ENCODE measurements at places on chromosomes 3 and 15. TPM values are rescaled to one million over a fixed set of nuclear protein-coding genes. Genes with fewer than 3 reads are reported as not detected.

The MYZAP gene
- total RNA-seq, result 0.65 TPM

The GP9 gene
- total RNA-seq, result not detected

The OR5K2 gene
- not detected for total RNA-seq

The CPN2 gene
- not detected for total RNA-seq

The ZNF501 gene
- 9.5 TPM for total RNA-seq

The WNT7A gene
- not detected for total RNA-seq

The C3orf20 gene
- total RNA-seq, result 0.13 TPM

The INSYN1 gene
- 4.3 TPM for total RNA-seq

The SCAMP5 gene
- total RNA-seq, result 6.3 TPM

The PRSS50 gene
- under 0.01 TPM for total RNA-seq

The FSIP1 gene
- total RNA-seq, result 6.2 TPM

The SUCNR1 gene
- under 0.01 TPM for total RNA-seq

The ARL6IP5 gene
- total RNA-seq, result 217 TPM

The TLR9 gene
- 0.13 TPM for total RNA-seq

The PEX5L gene
- 0.13 TPM for total RNA-seq

The CKMT1B gene
- total RNA-seq, result not detected

The ZKSCAN7 gene
- total RNA-seq, result 9.0 TPM

The CAMP gene
- total RNA-seq, result not detected

The PLSCR5 gene
- total RNA-seq, result not detected

The FSTL1 gene
- total RNA-seq, result 2,986 TPM

The STAB1 gene
- total RNA-seq, result 4.5 TPM

The ABHD10 gene
- total RNA-seq, result 34.5 TPM

The CYFIP1 gene
- total RNA-seq, result 83.1 TPM

The PPP1R14D gene
- not detected for total RNA-seq

The SUSD5 gene
- 31.5 TPM for total RNA-seq

The CLDN16 gene
- total RNA-seq, result not detected

The TRIM42 gene
- not detected for total RNA-seq

The SLC6A1 gene
- not detected for total RNA-seq

The ZBED2 gene
- total RNA-seq, result not detected

The SERPINI2 gene
- total RNA-seq, result not detected

The XIRP1 gene
- total RNA-seq, result not detected

The RTP3 gene
- total RNA-seq, result not detected

The EPB42 gene
- not detected for total RNA-seq

The SPPL2A gene
- total RNA-seq, result 173 TPM

The ARGFX gene
- not detected for total RNA-seq

The CCR9 gene
- not detected for total RNA-seq

The FES gene
- total RNA-seq, result 26.1 TPM
